Thymus (tissue), 14 donors: ENCODE measurements at places on chromosomes 1 and 21.

- peak; percentile 28 for DNase-seq
These were observed 13.4 kb downstream of the EPB41 start for GRCh38 chr1:28927648-28928313.

GRCh38 chr1:62131093-62131725 lies 63.4 kb upstream of the L1TD1 start:
- DNase-seq: peak; percentile 8

- DNase-seq: no peak
These were observed 395.6 kb upstream of the PBX1 start for GRCh38 chr1:164163289-164163849.

DNA sequence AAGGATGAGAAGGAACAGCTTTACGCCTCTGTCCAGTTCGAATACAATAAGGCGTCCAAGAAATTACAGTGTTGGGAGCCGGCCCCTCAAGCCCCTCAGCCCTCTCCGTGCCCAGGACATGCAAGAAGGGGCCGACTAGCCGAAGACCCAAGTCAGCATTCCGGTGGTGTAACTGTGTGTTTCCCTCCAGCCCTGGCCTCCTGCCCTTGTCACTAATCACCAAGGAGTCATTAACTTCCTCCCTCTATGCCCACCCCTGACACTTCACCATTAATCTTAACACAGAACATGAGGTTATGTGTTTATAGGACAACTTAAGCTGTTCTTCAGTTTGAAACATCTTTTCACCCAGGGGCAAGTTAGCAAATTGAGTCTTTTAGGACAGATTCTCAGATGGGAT lies 16.4 kb upstream of the C4BPB start:
- DNase-seq: no peak

- DNase-seq: peak; percentile 55
These were observed 26.8 kb downstream of the IFI44 start for GRCh38 chr1:78676347-78676982.

DNA sequence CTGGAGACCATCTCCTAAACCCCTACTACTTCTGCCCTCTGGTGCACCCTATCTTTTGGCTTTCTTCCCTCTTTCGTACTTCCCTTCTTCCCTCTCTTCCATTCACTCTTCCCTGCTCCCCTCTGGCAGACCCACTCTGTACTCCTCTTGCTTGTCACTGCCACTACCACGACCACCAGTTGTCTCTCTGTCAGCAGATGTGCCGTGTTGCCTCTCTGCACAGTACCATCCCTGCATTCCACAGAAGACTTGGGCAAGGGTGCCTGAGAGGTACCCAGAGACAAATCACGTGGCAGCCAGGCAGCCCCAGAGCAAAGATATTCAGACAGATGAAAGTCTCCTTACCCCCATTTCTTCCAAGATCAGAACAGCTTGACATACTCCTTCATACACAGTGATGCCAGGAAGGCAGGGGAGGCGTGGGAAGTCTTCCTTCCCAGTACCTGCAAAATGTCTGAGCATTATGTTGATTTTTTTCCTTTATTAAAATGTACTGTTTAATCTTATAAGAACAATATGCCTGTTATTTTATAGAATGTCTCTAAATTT lies 15.0 kb downstream of the CAMSAP2 start:
- no peak for DNase-seq

DNA sequence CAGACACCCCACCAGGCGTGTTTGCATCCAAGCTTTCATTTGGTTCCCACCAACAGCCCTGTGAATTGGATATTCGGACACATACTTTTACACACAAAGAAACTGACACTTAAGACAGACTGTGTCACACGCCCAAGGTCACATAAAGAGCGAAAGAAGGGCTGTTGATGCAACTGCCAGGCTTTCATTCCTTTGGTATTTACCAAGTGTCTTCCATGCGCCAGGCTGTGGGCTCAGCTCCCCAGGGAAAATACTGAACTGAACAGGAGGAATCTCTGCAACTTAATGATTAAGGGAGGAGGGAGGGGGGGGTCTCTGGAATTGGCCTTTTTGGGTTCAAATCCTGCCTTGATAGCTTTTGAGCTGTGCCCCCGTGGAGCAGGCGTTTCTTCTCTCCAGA lies 122.8 kb downstream of the ACTL8 start:
- no peak for DNase-seq

GRCh38 chr1:56473582-56474270 lies 105.6 kb downstream of the PLPP3 start:
- DNase-seq: no peak

DNA sequence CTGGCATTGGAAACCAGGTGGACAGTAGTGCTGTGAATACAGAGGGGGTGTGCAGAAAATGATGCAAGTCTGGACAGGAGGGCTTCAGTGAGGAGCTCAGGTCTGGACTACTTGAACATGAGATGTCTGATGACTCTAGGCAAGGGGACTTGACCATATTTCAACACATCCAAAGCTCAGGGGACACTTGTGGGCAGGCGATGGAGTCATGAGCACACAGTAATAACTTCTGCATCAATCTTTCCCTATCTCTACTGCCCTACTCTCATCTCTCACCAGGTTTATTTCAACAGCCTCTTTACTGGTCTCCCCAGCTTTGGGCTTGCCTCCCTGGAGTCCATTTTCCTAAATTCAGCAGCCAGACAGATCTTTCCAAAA lies 21.9 kb downstream of the FMO2 start:
- no peak for DNase-seq

DNA sequence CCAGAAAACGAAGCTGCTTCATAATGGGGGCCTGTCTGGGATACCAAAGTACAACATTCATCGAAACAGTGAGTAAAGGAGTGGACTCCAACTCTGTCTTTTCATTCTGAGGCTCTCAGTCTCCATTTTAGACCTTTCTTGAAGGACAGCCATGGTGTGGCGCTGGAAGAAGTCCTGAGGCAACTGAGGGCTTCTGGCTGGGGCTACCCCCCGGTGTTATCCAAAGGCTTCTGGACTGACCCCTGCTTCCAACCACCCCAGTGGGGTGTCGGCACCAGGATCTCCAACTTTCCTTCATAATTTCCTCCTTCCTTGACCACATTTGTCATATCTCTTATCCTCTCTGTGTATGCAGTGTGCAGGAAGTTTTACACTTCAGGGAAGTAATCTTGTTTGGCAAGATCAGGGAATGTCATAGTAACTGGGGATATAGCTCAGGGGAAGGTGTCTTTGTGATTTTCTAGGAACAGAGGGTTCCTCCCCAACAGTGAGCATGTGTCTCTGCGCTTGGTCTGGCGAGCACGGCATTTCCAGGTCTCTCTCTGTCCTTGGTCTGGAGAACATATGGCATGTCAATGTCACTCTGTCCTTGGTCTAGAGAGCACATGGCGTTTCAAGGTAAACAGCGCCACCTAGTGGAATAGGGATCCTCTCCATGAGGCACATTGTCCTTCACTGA lies 19.4 kb upstream of the BSDC1 start:
- DNase-seq: peak; percentile 66

DNA sequence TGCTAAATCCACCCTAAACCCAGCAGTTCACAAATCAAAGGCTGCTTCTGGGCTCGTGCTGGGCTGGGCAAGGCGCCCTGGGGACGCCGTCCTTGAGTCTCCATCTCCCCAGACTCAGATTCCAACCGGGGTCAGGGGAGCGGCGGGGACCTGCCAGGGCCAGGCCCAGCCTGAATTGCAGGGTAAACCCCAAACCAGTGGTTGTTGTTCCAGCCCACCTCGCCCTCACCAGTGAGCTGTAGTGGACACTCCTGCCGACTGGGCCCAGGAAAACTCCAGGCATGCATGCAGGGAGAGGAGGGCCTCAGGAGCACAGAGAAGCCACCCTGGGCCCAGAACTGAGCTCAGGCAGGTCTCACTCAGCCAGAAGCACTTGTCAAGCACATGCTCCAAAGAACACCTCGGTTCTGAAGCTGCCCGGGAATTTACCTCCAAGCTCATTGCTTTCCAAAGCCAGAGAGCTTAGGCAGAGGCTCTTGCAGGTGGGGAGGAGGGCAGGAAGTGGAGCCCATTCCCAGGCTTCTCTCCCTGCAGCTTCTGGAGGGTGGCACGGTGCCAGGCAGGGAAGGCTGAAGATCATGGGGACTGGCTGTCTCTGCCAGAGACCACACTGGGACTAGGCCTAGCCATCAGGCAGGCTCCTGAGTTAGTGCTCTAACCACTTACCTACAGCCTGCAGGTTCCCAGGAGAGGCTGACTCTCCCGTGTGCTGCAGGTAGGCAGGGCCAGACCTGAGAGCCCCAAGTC lies 437.0 kb downstream of the MATN1 start:
- DNase-seq: no peak

- no peak for DNase-seq
These were observed 60.3 kb downstream of the PGBD5 start for GRCh38 chr1:230365723-230366307.

- no peak for DNase-seq
These were observed 16.2 kb downstream of the IFI44 start for GRCh38 chr1:78665809-78666208.

- peak; percentile 57 for DNase-seq
These were observed 24.8 kb upstream of the THEM4 start for GRCh38 chr1:151934048-151934493.

- DNase-seq: no peak
These were observed 88.0 kb downstream of the HHAT start for GRCh38 chr1:210416681-210417080.

- peak; percentile 54 for DNase-seq
These were observed 49.4 kb upstream of the BOLA1 start for GRCh38 chr1:149849947-149850360.

DNA sequence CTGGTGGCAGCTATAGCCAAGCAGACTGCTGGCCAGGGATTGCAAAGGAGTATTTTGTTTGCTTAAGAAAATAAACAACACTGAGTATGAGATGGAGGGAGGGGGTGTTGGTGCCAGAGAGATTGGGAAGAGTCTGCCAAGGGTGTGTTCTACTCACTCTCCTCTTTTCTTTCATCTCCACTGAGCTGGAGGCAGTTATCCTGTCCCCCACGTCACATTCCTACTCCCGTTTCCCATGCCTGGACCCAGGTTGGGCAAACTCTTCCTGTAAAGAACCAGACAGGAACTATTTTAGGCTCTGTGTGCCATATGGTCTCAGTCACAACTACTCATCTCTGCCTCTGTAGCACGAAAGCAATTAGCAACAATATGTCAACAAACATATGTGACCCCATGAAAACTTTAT lies 1.4 kb upstream of the IL24 start:
- DNase-seq: no peak

DNA sequence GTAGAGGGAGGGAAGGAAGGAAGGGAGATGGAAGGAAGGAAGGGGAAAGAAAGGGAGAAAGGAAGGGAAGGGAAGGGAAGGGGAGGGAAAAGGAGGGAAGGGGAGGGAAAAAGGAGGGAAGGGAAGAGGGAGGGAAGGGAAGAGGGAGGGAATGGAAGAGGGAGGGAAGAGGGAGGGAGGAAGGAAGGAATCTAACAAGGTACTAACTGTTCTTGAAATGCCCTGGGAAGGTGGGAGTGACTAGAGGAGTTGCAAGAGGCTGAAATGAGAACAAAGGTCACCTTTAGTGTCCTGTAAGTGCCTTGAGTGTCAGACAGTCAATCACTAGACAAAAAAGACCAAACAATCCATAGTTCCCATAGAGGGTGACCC lies 2.3 kb upstream of the ATP2B4 start:
- no peak for DNase-seq

DNA sequence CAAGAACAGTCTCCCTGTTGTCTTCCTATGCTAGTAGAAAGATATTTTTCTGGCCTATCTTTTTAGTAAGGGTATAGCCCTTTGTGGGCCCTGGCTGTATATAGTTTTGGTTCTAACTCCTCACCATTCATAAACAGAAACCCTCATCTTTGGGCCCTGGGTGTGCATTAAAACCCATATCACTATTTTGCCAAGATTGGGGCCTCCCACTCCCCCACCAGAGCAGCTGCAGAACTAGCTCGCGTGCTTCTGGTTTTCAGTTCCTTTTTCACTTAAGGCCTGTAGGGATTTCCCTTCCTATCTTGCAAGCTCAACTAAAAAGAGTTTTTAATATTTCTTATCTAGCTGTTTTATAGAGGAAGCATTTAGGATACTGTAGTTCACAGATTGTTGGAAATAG lies 106.4 kb downstream of the RGL1 start:
- DNase-seq: no peak

DNA sequence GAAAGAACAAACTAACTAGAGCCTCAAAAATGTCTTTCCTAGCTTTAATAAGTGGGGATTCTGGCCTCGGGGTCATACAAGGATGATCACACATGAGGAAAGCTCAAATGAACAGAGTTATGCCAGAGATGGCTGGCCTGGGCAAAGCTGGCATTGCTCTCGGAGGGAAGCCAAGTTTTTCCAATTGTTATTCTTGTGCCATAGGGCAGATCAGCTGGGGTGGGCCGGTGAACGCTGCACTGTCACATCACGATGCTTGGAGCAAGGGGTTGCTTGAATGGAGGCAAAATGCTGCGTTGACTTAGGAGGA lies 75.9 kb upstream of the LYST start:
- no peak for DNase-seq

- DNase-seq: no peak
These were observed 21.3 kb downstream of the ACOT11 start for GRCh38 chr1:54569339-54569738.

DNA sequence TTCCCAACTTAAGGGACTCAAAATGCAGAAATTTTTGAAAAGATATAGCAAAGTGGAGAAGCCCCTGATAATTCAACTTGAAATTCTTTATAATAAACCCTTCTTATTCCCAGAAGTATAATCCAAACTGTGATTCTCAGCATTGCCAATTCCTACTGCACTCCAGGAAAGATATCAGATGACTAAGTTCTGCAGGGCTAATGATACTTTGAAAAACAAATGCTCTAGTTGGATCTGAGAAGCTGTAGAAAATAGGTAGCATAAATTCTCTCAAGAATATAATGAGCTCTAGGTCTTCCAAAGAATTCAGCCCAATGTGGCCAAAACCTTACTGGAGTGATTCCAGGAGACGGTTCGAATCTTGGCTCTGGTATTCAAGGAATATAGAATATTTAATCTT lies 294.0 kb upstream of the PTBP2 start:
- no peak for DNase-seq

DNA sequence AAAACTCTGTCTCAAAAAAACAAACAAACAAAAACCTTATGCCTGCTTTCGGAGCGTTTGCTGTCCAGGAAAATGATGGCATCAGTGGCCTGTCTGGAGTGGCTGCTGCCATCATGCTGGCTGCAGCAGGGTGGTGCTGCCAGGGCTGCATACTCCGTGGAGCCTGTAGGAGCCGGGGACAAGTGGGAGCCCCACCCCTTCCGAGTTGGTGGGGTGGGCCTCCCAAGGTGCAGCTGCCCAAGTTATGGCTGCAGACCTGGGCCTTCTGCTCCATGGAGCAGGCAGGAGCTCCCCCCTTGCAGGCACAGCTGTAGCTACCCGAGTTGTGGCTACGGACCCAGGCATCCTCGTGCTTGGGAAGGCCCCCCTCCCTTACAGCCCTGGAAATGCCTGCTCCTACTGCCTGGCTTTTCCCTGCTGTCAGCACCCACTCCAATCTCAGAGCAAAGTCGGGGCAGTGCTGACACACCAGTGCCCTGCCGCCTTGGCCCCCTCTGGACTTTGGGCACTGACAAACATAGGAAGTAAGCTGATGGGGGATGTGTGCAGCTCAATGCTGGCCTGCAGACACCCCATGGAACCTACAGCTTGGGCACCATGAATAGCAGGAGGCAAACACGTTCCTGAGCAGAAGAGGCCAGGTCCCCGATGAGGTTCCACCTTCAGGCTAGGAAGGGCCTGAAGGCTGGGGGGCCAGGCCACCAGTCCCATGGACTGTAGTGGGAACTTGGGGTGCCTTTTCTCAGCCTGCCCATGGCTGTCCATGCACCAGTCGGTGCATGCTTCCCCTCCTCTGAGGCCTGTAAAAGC lies 60.4 kb downstream of the CC2D1B start:
- DNase-seq: no peak
